IMR-90 (cell line): ENCODE measurements at places on chromosomes 6 and 20. TPM values are rescaled to one million over a fixed set of nuclear protein-coding genes. Genes with fewer than 3 reads are reported as not detected.

- DNase-seq: peak; percentile 37
Observed at GRCh38 chr6:132400883-132401617, at the start of gene MOXD1. TSS of gene MOXD1 (minus strand) at chr6:132401475. CDS start at chr6:132401426, 49 bp downstream.

PI3 gene
- total RNA-seq: not detected in 2 replicates

GRCh38 chr6:157550114-157550989 is 169.4 kb downstream of the ZDHHC14 start:
- no peak for DNase-seq

KCNK17 gene
- total RNA-seq: not detected in 2 replicates

GRCh38 chr20:44217342-44218092 is 6.9 kb upstream of the OSER1 start:
- DNase-seq: peak; percentile 67

- no peak for DNase-seq
Observed at GRCh38 chr6:119020597-119021561, 57.6 kb downstream of the FAM184A start.

DNA sequence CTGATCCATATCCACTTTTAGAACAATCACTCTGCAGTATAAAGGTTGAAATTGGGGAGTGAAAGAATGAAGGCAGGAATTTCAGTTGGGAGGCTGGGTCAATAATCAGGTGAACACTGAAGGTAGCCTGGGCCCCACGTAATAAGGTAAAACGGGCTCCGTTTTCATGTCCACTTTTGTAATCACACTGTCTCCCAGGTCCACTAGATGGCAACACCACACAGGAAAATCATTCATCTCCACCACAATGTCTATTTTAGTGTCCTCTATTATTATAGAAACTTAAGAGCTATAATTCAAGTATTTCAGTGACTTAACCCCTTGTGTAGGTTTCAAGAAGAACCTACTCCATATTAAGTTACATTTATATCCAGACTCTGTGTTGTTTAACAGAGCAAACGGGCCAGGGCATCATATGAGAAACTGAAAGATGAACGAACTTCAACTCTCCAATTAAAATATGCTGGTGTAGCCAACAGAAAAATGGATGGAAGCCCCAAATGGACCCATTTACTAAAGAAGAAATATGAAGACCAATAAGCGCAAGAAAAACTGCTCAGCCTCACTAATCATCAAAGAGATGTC is 45.9 kb upstream of the MC3R start:
- no peak for DNase-seq

DNA sequence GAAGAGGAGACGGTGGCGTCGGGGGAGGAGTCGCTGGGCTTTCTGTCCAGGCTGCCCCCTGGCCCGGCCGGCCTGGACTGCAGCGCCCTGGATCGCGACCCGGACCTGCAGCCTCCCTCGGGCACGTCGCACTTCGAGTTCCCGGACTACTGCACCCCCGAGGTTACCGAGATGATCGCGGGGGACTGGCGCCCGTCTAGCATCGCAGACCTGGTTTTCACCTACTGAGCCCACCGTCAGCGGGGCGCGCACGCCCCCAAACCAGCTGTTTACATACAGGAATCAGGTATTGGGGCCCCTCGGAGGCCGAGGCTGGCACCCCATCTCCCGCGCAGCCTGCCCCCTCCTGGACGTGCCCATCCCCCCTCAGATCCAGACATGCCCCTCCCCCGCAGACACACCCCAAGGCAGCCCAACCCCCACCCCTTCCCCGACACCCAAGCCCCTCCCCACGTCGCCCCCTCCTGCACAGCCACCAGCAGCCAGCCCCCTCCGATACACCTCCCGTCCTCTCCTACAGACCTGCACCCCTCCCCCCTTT is 1.4 kb downstream of the SOX12 start:
- DNase-seq: no peak
